ENCODE measurements at places on chromosomes 4 and X.

- DNase-seq: no peak
Observed at GRCh38 chrX:149652232-149652981, 20.8 kb upstream of the TMEM185A start.

- no peak for DNase-seq
Observed at GRCh38 chr4:120491481-120491880, 424.8 kb upstream of the MAD2L1 start.

GRCh38 chrX:13159886-13160285 lies 115.5 kb upstream of the FAM9C start:
- DNase-seq: no peak

DNA sequence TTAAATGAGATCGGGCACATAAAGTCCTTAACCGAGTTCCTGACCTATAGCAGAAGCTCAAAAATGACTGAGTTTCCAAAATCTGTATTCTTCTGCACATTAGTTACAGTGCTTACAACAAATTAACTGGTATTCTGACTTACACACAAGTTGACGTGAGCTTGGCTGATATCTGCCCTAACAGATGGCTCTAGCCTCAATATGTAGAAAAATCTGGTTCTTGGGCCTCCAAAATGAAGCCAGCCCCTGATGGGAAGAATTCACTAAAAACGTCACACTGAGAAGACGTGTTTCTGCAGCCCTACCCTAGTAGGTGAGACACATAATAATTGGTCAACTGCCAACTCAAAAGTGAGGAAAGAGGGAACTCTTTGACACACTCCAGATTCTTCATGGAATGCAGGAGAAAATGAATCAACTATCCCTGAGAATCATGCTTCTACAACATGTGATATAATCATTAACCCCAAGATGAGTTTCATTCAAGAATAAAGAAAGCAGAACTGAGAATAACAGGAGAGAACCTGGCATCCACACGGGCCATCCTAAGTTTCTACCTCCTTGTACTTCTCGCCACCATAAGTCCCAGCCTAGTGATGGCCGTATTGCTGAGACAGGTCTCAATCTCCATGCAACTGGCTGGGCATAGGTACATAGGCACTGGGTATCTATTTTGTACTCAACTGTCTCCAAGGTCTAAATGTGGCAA lies 8.2 kb downstream of the STX18 start:
- no peak for DNase-seq

DNA sequence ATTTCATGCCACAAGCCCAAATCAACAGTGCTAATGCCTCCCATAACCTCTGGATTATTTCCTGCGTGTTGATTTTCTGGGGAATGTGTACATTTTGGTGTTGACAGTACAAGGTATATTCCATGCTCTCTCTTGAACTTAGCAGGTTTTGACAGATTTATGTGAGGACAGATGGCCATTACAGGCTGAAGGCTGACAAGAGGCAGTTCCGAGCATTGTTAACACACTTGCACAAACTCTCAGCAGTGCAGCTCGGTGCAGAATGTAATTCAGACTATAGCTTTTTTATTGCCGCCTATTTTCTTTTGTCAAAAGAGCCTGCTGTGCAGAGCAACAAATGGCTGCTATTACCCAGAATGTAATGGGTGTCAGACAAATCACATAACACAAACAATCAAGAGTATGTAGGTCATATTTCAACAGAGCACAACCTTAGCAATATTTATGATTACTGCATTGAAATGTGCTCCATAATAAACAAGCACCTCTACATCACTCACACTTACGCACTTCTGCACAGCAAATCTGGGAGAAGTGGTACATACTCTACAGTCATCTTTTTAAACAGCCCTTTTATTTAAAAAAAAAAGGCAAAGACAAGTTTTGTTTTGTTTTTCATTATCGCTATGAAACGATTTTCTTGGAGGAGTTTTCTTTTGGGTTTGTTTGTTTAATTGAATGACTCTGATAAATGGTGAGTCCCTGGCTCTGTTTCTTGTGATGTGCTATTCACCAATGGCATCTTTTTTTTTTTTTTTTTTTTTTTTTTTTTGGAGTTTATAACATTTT lies 71.6 kb downstream of the PPARGC1A start:
- no peak for DNase-seq

- peak; percentile 54 for DNase-seq
Observed at GRCh38 chr4:23728393-23728792, 161.5 kb downstream of the PPARGC1A start.

DNA sequence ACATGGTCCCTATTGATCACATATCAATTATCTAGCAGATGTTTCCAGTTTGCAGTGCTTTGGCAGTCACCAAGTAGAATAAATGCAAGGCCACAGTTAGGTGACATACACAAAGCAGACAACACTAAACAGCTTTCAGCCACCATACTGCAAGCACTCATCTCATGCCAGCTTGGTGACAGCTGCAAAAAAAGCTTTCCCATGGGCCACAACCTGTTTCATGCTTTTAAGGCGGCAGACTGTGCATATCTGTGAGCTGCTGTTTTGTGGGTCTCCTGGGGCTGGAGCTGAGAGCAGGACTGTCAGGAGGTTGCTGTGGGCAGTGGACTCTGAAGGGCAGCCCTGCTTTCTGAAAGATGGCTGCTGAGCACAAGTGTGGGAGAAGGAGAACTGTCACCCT lies 82.6 kb downstream of the FHDC1 start:
- no peak for DNase-seq

- no peak for DNase-seq
Observed at GRCh38 chr4:25171201-25171865, 11.1 kb upstream of the SEPSECS start.

DNA sequence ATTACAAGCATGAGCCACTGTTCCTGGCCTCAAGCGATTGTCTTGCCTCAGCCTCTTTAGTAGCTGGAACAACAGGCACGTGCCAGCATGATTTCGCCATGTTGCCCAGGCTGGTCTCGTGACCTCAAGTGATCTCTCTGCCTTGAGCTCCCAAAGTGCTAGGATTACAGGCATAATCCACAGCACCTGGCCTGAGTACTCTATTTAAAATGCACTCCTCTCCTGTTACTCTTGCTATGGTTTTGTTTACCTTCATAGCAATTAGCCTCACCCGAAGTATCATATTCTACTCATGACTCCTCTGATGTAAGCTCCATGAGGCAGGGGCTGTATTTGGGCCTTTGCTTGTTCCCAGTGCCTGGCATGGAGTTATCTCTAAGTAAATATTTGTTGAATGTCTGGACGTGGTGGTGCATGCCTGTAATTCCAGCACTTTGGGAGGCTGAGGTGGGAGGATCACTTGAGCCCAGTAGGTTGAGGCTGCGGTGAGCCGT lies 92.5 kb upstream of the SLC34A2 start:
- DNase-seq: no peak

DNA sequence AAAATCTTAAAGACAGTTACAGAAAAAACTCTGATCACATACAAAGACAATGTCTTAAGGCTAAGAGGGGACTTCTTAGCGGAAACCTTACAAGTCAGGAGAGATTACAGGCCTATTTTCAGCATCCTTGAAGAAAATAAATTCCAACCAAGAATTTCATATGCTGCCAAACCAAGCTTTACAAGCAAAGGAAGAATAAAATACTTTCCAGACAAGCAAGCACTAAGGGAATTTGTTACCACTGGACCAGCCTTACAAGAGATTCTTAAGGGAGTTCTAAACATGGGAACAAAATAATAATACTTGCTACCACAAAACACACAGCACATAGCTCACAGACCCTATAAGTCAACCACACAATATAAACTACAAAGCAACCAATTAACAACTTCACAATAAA lies 255.8 kb upstream of the ZFP42 start:
- no peak for DNase-seq
